ENCODE measurements at places on chromosomes 3 and 15.

DNA sequence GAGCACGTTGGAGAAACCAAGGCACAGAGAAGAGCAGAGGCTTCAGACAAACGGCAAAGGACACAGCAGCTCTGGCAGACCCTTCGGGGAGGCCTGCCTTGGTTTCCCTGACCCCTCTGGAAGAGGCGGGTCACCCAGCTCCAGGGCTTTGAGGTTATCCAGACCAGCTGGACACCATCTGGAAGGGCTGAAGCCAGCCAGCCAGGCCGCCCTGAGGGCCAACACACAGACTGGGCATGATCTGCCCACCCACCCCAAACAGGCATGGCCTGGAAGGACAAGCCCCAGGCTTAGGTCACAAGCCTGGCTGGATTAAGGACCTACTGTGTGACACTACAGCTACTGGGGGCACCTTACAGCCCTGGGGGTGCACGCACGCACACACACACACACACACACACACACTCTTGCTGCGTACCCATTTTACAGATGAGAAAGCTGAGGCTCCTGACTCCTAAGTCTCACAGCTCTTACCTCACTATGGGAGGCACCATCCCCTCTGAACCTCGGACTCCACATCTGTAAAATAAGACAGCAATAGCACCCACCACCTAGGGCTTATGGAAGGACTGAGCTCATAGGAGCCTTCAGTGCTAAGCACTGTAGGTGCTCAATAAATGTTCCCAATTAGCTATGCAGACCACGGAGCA, 10.8 kb downstream of the PLXND1 start:
- no peak for DNase-seq

- no peak for DNase-seq
These were observed 62.1 kb downstream of the SLC49A4 start for GRCh38 chr3:122857019-122857418.

- DNase-seq: no peak
These were observed 26.9 kb downstream of the PRKAR2A start for GRCh38 chr3:48820612-48821324.

- no peak for DNase-seq
These were observed 1.7 kb downstream of the CHRD start for GRCh38 chr3:184381261-184382224.

DNA sequence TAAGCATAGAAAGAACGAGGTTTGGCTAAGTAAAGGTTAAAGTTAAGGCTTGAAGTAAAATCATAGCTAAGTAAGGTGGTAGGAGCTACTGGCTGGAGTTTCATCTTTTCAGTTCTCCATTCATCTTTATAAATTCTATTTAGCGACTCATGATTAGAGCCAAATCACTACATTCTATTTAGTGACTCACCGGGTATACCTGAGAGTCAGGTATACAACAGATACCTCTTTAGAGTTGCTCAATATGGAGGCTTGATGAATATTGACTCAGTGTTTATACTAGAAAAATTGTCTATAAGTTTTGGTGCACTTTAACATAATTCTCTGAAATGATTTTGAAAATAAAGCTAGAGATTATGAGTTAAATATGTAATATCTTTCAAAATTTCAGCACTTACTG, 328.8 kb upstream of the GRM7 start:
- DNase-seq: no peak

GRCh38 chr15:39078026-39078425, 502.9 kb upstream of the THBS1 start:
- no peak for DNase-seq

- DNase-seq: no peak
These were observed 1.6 kb downstream of the BBX start for GRCh38 chr3:107524326-107524840.

DNA sequence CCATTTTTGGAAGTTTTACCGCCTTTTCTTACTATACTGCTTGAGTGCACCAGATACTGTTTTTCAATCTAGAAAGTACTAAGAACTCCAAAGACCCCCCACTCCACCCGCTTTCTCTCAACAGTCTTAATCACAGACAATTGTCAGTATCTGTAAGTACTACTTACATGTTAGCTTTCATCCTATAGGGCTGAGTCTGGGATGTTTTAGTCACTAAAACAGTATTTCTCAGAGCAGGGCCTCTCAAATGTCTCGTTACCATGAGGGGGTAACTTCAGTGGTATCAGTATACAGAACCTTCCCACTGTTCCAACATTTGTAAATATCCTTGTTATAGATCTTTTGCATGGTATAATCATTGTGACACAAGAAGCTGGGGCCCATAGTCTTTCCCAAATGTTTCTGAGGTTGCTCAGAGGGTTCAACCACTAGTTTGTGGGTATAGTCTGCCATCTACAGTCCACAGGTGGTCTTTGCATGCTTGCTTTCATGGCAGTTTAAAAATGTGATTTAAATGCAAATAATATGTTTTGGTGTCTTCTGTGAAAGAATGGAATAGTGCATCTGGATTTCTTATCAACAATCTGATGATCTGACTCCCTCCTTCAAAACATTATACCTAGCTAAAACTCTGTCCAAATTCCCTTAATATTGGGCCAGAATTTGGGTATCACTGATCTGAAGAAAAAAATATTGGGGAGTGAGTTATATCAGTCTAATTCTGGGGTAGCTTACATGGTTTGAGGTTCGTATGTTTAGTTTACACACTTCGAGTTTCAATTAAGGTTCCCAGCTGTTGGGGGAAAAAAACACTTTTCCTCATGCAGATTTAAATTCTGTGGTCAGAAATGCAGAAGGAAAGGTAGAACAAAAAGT, 18.0 kb upstream of the DNAJC13 start:
- DNase-seq: peak; percentile 44

DNA sequence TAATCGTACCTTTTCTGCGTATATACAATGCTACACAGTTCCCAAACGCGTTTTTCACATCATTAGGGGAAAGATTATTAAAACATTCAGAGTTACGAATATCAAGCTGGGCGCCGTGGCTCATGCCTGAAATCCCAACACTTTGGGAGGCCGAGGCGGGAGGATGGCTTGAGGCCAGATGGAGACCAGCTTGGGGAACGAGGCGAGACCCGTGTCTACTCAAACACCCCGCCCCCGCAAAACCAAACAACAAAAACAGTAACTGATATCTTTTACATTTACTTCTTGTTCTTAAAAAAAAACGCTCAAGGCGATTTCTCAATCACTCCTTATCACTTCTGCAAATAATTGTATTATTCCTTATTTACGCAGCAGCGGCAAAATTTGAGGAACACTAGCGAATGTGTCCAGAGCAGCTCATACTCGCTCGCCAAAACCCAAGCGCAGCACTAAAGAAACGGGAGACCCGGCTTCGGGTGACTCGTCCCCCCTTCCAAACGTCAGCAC, 1.2 kb downstream of the ZBTB11 start:
- DNase-seq: no peak

GRCh38 chr3:156615592-156616173, 58.7 kb upstream of the TIPARP start:
- no peak for DNase-seq

GRCh38 chr15:81023483-81024264, 23.0 kb downstream of the TLNRD1 start:
- no peak for DNase-seq

DNA sequence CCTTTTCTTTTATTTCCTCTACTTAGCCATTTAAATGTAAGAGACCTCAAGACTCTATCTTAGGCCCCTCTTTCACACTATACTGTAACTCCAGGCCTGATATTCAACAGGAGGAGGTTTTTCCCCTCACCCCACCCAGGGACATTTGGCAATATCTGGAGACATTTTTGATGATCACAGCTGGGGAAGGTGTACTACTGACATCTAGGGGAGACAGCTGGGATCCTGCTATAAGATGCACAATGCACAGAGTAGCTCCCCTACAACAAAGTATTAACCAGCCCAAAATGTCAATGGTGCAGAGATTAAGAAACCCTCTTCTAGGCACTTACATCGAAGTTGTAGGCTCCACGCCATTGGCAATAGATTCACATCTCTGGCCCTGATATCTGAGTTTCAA, 517.5 kb upstream of the UBE2E2 start:
- DNase-seq: no peak

- DNase-seq: no peak
These were observed 62.9 kb downstream of the RPLP1 start for GRCh38 chr15:69515508-69515907.

GRCh38 chr15:69606144-69606543, 153.5 kb downstream of the RPLP1 start:
- no peak for DNase-seq

- no peak for DNase-seq
These were observed 21.6 kb upstream of the RASA2 start for GRCh38 chr3:141465221-141465620.

GRCh38 chr3:50388016-50388719, 28.8 kb upstream of the TMEM115 start:
- peak; percentile 23 for DNase-seq

GRCh38 chr3:59771768-59772181, 722.0 kb upstream of the CFAP20DC start:
- no peak for DNase-seq

GRCh38 chr15:62277816-62278394, 112.8 kb upstream of the C2CD4B start:
- DNase-seq: no peak

DNA sequence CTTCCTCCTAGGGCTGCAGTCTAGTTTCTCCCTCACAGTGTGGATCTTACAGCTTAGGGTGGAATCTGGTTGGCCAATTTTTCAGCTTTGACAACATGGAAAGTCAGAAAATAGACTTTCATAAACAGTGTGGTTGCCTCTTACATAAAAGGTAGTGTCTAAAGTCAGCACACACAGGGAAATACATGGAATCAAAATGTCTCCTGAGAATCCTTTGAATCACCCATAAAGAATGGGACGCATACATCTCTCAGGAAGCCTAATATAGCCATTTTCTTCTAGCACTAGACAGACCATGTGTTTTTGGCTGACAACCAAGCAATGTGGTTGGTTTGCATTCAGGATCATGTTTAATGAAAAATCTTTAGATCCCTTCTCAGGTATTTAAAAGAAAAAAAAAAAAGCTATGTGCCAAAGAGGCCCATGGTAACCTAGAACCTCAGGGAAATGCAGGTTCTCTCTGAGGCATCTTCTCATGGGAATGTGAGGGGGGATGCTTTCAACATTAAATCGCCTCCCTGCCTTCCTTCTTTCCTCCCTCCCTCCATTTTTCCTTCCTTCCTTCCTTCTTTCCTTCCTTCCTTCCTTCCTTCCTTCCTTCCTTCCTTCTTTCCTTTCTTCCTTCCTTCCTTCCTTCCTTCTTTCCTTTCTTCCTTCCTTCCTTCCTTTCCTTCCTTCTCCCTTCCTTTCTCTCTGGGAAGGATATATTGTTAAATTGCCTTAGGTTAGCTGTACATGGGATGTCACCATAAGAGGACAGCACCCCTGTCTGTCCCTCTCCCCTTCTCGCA, 34.3 kb upstream of the ZBTB38 start:
- DNase-seq: no peak

GRCh38 chr3:39108200-39108710, 775 bp downstream of the TTC21A start:
- DNase-seq: no peak

DNA sequence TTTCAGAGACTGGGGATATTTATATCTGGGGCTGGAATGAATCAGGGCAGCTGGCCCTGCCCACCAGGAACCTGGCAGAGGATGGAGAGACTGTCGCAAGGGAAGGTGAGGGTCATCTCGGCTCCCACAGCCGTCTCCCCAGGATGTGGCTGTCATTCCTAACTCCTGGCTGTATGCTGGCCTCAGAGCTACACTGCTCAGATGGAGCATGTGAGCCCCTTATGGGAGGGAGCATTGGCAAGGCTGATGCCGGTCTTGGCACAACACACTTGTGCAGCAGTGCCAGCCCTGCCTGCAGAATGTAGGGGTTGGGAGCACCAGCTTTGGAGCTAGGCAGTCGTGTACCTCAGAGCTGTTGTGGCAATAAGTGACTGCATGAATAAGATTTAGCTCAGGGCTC, 5.2 kb downstream of the RCCD1 start:
- DNase-seq: peak; percentile 9

DNA sequence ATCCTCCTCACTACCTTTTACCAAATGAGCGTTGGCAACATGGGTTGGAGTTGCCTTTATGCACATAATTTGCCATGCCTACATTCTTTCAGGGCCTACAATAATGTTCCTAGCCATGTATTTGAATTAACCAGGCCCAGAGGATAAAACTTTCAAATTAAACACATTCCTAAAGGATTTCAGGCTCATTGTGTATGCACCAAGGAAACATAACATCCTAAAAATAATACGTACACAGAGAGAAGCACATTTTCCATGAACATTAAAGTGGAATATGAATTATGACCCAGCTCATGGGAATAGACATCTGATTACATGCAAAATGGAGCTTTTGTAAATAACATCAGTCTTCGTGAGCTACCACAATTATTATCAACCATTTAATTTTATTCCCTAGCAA, 203.3 kb downstream of the RORA start:
- no peak for DNase-seq

DNA sequence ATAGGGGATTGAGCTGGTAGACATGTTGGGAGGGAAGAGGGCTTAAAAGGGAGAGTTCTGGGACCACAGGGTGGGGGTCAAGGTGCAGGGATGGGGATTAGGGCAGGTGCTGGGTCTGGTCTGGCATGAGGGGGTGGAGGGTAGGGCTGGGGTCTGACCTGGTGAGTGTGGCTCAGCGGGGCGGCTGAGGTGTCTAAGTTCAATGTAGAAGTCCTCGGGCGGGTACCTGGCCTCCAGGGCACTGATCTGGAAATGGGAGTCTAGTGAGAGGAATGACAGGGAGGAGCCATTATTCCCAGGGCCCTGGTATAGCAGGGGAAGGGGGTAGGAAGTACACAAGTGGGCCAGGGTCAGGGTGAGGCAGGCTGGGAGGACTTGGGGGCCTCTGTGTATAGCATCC, 39.6 kb downstream of the RAB11A start:
- no peak for DNase-seq

DNA sequence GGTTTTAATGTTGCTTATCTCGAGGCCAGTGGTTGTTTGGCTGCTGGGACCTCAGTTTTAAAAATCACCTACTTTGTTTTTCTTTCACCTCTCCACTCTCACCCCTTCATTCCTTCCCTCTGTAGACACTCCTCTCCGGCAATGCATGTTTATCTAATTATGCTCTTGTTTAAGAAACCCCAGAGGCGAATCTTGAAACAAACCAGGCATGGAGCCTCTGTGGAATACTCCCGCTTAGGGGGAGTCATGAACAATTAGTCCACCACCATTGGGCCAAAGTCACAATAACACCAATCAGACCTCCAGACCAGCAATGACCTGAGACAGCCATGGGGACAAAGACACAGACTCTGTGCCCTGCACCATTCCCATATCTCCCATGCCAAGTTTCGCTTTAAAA, 53.3 kb downstream of the EFCAB12 start:
- DNase-seq: no peak

DNA sequence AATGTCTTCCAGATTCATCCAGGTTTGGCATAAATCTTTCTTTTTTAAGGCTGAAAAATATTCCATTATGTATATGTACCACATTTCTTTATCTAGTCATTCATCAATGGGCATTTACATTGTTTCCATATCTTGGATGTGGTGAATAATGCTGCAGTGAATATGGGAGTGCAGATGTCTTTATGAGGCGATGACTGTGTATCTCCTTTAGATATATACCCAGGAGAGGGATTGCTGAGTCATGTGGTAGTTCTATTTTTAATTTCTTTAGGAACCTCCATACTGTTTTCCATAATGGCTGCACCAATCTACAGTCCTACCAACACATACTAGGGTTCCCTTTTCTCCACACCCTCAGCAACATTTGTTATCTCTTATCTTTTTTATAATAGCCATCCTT, 96.3 kb downstream of the LRRC28 start:
- DNase-seq: no peak

GRCh38 chr3:169594402-169594801, 69.1 kb downstream of the MECOM start:
- DNase-seq: no peak

GRCh38 chr3:60399292-60399691, 852.0 kb downstream of the FHIT start:
- no peak for DNase-seq
